Heart left ventricle (tissue), 16 donors: ENCODE measurements at places on chromosomes 5 and 9.
A peak's percentile ranks its signal among the peaks of the same experiment; 100 is the strongest.

DNA sequence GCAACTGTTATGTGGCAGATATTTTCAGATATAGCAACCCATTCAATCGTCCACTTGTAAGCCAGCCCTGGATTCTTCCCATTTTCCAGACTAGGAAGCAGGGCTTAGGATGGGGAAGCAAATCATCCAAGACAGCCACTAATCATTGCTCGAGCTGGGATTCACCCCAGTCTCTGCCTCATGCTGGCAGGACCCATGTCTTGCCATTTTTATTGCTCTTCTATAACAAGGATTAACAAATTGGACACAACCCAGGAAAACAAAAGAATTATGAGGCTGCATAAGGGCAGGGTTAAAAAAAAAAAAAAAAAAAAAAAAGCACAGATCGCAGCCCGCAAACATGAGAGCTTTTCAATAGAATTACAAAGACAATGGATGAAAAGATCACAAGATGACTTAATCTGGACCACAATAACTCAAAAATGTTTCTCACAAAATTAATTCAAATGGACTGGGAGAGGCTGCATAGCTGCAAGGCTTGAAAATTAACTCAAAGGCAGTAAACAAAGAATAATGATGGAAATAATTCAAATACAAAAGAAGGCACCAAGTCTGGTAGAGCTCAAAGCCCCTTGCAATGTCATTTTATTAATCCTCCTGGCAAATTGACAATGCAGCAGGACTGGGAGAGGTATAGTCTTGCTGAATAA, 40.7 kb downstream of the ASTN2 start:
- no peak for DNase-seq

GRCh38 chr5:173627860-173628392, 11.5 kb upstream of the BOD1 start:
- no peak for DNase-seq

DNA sequence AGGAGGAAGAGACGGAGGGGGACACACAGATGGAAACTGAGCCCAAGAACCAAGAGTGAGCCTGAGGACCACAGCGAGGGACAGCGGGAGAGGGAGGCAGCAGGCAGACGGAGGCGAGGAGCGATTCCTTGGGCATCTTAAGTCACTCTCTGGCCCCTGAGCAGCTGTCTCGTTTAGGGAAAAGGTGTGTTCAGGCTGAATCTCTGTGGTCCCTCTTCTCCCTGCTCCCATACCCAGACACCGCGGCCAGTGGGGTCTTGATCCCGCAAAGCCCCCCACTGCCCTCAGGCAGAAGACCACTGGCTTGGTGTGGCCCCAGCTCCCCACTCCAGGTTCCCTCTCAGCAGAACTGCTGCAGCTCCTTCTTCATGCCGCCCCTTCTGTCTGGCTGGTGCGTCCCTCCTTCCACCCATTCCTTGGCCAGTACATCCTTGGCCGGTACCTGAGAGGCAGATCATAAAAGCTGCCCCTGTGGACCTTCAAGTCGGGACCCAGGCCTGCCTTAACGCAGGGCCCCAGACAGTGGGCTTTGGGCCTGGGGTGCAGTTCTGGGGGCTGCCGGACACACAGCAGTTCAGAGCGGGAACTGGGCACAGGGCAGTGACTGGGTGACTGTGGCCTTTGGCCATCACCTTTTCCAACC, 5.8 kb upstream of the RALGDS start:
- no peak for DNase-seq

- DNase-seq: no peak
Measured at GRCh38 chr9:110257956-110258355, 1.6 kb upstream of the TXN start.

GRCh38 chr9:1871626-1872419, 143.3 kb upstream of the SMARCA2 start:
- DNase-seq: no peak

DNA sequence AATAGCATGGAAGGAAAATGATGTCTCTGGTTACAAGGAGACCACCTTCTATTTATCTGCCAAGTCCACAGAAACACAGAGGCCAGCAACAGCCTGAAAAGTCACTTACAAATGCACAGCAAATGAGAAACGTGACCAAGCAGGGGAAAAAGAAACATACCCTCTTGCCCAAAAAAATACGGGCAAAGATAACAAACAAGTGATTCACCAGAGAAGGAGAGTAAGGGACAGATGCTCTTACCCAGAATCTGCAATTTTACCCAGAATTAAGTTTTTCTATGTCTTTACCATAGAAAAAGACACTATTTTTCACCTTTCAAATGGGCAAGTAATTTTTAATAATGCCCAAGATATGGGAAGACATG, 28.1 kb downstream of the CAMSAP1 start:
- no peak for DNase-seq

DNA sequence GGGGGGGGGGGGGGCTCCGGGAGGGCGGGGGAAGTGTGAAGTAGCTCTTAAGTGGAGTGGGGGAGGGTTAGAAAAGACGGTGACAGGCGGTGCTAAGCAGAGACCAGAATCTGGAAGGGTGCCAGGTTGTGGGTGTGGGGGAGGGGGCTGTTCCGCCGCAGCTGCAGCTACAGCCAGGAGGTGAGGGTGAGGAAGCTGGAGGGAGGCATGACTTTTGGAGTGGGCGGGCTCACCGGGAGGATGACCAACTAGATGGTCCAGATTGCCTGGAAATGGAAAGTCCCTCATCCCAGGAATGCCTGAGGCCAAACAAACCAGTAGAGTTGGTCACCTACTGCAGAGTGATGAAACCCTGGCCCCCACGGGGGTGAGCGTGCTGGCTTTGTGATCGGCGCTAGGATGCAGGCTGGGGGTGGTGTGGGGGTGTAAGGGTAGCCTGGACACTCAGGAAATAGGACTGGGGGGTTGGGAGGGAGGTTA, 158.1 kb upstream of the SHB start:
- peak; percentile 25 for DNase-seq

DNA sequence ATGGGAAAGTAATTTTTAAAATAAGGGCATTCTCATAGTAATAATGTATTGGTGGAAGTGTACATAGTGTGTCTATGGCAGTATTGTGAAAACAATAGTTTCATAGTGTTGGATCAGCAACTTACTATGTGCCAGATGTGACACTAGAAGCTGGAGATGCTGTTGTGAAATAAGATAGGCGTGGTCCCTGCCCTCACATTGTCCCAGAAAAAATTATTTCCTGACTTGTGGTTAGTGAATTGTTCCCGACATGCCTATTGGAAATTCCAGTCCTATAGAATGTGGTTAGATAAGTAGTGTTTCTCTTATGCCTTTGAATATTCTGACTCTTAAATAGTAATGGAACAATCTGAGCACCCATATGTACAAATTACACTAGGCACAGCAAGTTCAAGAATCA, 55.3 kb upstream of the MTAP start:
- DNase-seq: no peak

DNA sequence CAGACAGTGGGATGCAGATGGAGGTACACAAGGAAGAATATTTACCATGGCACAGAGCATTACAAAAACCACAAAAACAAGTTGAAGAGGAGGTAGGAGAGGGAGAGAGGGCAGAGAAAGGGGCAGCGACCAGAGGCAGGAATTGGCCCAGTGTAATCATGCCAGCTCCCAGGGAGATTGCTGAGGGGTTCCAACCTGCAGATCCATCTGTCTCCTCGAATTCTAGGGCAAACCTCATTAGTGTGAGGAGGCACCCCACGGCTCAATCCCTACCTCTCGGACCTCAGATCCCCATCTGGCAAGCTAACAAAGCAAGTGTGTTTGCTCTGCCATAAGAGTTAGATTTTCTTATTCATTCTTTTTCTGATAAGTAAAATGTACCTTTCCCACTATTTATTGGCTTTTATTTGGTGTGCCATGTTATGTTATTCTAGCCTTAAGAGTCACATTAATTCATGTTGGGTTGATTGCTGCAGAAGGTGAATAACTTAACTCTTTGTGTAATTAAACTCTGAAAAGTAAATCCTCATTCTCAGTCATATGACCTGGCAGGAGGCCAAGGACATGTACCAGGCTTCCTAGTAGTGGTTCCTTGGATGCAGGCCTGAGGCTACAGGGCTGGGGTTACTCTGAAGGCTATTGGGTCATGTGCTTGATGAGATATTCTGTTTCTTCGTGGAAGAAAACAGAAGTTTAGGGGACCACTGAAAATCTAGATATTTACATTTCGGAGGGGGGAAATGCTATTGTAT, 315.2 kb upstream of the ATP10B start:
- no peak for DNase-seq

DNA sequence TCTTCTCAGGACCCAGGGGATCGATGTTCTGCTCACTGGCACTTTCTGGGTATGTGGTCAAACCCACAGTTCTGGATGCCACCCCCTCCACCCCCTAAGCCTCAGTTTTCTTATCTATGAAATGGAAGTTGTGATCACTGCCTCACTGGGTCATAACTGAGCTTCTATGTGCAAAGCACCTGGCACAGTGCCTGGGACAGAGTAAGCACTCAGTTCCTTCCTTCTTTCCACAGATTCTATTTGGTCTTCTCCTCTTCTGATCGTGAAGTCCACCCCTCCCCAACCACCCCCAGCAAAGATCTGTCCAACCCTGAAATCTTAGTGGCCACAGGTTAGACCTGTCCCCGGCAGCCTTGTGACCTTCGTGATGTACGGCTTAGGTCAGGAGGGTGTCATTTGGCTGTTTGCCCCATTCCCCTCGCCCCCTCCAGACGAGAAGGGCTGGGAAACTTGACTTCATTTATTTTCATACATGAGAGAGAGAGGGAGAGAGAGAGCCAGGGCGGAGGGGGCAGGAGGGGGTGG, 181.4 kb downstream of the FGF18 start:
- DNase-seq: peak; percentile 23

DNA sequence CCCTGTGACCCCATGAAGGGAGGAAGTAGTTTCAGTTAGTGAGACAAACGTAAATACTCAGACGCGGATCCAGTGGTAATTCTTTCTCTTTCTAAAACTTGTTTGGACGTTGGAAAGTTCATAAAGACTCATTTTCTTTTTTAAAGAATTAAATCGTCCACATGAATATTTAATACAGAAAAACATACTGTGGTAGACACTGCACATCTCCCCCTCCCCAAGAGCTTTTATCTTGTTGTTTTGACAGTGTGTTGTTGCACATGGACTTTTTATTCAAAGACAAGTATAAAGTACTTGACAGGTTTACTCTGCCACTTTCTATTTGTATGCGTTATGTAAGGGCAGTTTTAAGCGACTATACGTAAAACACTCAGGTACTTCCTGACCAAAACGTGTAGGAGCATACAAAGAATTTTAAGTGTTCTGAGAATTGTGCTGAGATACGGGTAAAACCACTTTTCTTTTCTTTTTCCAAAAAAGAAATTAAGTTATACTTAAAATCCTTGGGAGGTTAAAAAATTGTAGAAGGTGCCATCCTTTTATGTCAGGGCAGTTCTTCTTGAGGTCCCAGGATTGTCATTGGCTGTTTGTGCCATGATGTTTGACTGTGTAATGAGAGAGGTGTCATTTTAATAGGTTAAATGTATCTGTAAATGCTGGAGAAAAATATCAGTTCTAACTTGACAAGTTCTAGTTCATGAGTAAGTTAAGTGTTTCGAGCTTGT, 1.3 kb downstream of the NIPBL start:
- DNase-seq: no peak

DNA sequence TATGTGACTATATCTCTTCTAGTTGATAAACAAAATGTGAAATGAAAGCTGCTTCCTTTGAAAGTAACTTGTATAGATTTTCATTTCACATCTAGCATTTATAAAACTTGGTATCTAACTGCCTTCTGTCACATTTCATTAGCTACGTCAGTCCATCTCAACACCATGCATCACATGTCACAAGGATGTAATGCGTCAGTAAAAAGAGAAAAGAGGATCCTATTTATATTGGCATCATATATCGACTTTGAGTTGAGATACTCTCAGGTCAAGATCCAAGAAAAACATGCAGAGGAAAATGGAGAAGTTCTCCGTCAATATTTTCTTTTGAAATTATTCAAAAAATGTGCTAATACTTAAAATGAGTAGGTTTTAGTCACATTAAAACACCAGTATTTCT, 1211.2 kb downstream of the EFNA5 start:
- no peak for DNase-seq

DNA sequence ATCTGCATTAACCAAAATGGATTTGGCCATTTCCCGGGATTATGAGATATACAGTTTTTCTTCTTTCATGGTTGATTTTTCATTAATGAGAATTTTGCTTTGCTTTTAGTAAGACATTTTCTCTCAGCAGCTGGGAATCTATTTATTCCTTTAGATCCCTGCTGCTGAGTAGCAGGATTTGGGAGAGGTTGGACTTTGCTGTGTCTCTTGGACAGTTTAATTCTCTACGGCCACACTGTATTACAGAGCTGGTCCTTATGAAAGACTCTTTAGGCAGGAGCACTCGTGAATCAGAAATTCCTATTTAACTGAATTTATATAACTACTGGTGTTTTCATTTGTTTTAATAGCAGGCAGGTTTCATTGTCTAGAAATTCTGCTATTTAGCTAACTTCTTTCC, 1.6 kb downstream of the UNC13B start:
- DNase-seq: no peak

DNA sequence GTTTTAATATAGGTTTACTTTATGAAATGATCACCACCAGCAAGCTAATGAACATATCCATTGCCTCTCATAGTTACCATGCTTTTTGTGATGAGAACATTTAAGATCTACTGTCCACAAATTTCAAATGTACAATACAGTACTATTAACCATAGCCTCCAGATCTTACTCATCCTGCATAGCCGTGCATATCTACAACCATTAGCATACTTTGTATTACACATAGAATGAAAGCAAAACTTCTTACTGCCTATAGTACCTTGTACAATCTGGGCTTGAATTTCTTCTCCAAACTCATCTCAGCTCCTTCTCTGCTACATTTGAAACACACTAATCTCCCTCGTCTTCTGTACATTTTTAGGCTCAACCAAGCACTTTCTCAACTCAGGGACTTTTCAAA, 510.6 kb downstream of the PRR16 start:
- DNase-seq: no peak

DNA sequence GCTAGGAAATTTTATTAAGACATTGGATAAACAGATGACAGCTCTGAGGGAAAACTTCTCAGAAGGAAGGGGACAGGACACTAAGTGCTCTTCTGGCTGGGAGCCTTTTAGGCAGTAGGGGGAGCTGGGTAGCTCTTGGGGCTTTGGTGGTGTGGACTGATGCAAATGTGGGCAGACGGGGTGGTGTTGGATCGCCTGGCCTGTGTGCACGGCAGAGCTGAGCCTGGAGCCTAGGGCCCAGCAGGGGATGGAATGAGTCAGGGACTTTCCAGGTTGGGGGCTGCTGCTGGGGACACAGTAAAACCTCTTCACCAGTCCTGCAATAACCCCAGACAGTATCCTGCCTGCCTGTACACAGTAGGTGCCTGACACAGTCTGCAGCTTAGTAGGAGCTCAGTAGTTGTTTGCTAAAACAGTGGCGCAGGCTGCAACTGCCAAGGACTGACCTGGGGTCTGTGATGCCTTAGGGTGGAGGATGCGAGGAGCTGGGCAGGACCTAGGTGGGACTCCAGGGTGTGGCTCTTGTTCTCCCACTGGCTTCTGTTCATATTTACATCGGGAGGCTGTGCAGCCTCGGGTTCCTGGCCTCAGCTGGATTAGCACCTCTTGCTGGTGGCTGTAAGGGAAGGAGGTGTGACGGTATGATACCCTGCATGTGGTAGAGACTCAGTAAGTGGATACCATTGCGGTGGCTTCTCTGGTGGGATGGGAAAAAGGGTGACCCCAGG, 83.8 kb downstream of the DAB2IP start:
- no peak for DNase-seq
